ENCODE measurements at places on chromosomes 5 and 9.
A peak's percentile ranks its signal among the peaks of the same experiment; 100 is the strongest.

DNA sequence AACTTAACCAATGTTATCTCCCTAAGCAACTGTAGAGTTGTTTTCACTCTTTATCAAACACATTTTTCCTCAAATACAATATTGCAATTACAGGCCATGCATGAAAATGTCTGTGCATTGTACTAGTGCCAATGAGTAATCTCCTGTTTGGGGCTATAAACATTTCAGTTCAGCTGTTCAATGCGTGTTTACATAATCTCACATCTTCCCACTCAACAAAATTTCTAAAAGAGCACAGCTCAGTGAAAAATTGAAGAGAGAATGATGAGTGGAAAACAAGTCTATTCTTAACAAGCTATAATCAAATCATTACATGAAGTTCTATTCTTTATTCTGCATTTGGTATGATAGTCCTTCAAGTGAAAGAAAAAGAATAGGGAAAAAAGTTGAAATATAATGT is 780.5 kb upstream of the CDH9 start:
- H3K36me3 ChIP-seq = no peaks in the 10 kb centered on the region
- peak overlapping the region; percentile 5 for H3K27ac ChIP-seq
- DNase-seq = no peak
- no peak overlapping the region for H3K4me3 ChIP-seq
- no peaks in the 10 kb centered on the region for H3K27me3 ChIP-seq
- H3K4me1 ChIP-seq = peaks cover 40% of the 10 kb centered on the region

GRCh38 chr5:55570026-55570425 is 35.3 kb upstream of the PLPP1 start:
- no peaks in the 10 kb centered on the region for H3K27me3 ChIP-seq
- no peak overlapping the region for H3K4me3 ChIP-seq
- peaks cover 29% of the 10 kb centered on the region for H3K4me1 ChIP-seq
- peak overlapping the region; percentile 71 for H3K27ac ChIP-seq
- H3K36me3 ChIP-seq = no peaks in the 10 kb centered on the region

DNA sequence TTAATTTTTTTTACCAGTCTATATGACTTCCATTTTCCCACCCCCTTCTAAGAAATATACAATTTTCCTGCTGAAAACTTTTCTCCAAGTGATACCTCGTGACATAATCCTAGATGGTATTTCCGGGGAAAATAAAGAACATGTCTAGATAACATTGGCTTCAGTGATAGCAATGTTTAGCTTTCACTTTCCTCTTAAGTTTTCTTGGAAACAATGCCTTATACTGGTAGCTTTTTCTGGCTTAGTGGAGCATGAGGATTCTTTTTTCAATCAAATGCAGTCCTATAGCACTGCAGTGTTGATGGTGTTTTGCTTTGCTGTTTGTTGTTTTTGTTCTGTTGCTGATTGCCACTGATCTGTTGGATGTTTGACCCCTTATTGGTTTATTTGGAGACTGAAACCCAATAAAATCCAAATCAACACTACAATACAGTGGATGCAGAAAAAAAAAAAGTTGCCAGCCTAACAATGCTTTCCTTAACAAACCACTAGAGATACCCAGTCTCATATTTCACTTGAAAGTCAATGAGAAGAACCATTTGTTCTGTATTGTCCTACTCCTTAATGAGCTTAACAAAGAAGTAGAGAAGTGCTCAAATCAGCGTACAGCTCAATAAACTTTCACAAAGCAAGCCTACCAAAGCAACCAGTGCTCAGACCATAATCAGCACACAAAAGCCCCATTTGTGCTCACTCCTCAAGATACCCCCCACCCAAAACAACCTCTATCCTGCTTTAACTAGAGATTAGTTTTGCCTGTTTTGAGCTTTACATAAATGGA is 74.2 kb upstream of the GRAMD2B start:
- DNase-seq = no peak
- no peak overlapping the region for H3K27ac ChIP-seq
- H3K4me1 ChIP-seq = peaks cover 28% of the 10 kb centered on the region

GRCh38 chr5:153211076-153211475 is 279.4 kb upstream of the GRIA1 start:
- no peaks in the 10 kb centered on the region for H3K36me3 ChIP-seq
- no peaks in the 10 kb centered on the region for H3K27me3 ChIP-seq
- H3K27ac ChIP-seq = no peak overlapping the region
- H3K4me1 ChIP-seq = no peaks in the 10 kb centered on the region

DNA sequence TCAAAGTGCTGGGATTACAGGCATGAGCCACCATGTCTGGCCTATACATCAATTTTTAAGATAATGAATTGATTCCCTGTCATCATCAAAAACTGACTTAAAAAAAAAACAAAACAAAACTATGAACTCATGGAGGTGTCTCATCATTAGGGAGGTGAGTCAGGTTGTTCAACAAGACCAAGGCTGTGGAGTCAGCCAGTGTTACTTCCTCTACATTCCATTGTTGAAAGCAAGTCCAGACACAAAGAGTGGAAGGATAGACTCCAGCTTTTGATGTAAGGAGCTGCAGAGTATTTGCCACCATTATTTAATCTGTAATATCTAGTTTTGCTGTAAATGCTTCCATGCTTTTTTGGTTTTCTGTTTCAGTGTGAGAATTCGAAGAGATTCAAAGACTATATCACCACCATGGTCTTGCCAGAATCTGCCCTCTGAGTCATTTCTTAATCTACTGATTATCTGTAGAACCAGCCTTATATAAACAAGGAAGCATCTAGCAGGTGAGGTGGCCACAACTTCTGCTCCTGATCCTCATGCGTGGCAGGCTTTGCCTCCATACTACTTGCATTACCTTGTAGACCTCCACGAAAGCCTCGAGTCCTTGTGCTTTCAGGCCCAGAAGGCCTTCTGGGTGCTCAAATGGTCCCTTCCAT is 156.1 kb downstream of the FGF1 start:
- H3K27ac ChIP-seq = peak overlapping the region; percentile 64
- H3K4me3 ChIP-seq = no peak overlapping the region
- no peak for DNase-seq
- H3K36me3 ChIP-seq = peaks cover 6% of the 10 kb centered on the region

- peaks cover 5% of the 10 kb centered on the region for H3K4me1 ChIP-seq
- no peaks in the 10 kb centered on the region for H3K36me3 ChIP-seq
- no peak overlapping the region for H3K4me3 ChIP-seq
- H3K27ac ChIP-seq = no peak overlapping the region
These were observed 100.4 kb downstream of the SPOCK1 start for GRCh38 chr5:137398751-137399150.

GRCh38 chr5:165370794-165371193 is 1865.4 kb downstream of the MAT2B start:
- no peak overlapping the region for H3K4me3 ChIP-seq
- no peaks in the 10 kb centered on the region for H3K27me3 ChIP-seq
- peaks cover 18% of the 10 kb centered on the region for H3K4me1 ChIP-seq
- DNase-seq = no peak
- no peak overlapping the region for H3K27ac ChIP-seq

DNA sequence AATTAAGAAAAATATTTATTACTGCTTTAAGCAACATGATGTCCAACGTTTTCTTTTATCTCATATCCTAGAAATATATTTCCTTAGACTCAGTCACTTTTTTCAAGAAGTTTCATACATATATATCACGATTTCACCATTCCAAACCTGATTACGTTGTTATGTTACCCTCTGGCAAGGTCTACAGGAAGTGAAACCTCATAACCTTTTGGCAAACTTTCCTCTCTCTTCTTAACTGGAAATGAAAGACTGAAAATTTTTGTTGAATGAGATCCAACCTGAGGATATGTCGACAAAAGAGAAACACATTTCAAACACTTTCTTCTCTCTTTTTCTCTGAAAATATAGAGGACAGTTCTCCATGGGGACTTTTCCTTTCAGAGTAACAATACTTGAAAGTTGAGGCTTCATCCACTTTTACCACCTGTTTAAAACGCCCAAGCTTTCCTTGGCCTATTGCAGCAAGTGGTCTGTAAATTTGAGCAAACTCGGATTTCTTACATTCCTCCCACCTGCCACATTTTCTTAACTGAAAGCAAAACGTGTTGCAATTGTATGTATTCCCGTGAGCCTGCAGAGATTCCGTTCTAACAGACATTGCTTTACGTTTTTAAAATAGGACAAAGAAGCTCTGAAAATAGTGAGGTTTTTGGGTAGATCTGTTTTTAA is 298.1 kb downstream of the CETN3 start:
- peaks cover 6% of the 10 kb centered on the region for H3K4me1 ChIP-seq
- H3K36me3 ChIP-seq = no peaks in the 10 kb centered on the region
- no peak overlapping the region for H3K27ac ChIP-seq
- no peaks in the 10 kb centered on the region for H3K27me3 ChIP-seq
- H3K4me3 ChIP-seq = no peak overlapping the region

DNA sequence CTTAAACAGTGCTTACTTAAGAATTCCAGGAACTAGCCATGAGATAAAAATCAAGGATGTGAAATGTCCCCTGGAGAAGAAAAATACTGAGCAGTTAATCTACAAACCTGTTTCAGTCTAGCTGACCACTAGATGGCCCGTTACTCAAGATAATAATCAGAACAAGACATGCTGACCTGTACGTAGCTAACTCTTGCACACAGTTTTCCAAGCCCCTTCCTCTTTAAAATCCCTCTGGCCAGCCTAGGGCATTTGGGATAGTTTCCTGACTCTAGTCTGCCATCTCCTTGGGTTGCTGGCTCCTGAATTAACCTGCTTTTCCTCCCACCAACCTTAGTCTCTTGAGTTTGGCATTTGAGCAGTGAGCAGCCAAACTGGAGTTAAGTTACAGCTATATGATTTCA is 59.2 kb upstream of the TRAF1 start:
- H3K36me3 ChIP-seq = no peaks in the 10 kb centered on the region
- no peaks in the 10 kb centered on the region for H3K27me3 ChIP-seq
- H3K4me3 ChIP-seq = no peak overlapping the region
- no peak overlapping the region for H3K27ac ChIP-seq

GRCh38 chr5:151799407-151799806 is 27.7 kb downstream of the G3BP1 start:
- no peak for DNase-seq
- peaks cover 4% of the 10 kb centered on the region for H3K4me1 ChIP-seq
- no peaks in the 10 kb centered on the region for H3K27me3 ChIP-seq
- no peak overlapping the region for H3K4me3 ChIP-seq
- peaks cover 55% of the 10 kb centered on the region for H3K36me3 ChIP-seq

- no peak for DNase-seq
- H3K27ac ChIP-seq = no peak overlapping the region
These were observed 7.8 kb upstream of the DELE1 start for GRCh38 chr5:141915881-141916336.

- H3K27ac ChIP-seq = no peak overlapping the region
- H3K4me3 ChIP-seq = no peak overlapping the region
- DNase-seq = no peak
- H3K4me1 ChIP-seq = peaks cover 12% of the 10 kb centered on the region
These were observed 280.2 kb downstream of the CDH12 start for GRCh38 chr5:22572941-22573340.

GRCh38 chr5:102532123-102532522 is 33.3 kb upstream of the SLCO6A1 start:
- H3K4me3 ChIP-seq = no peak overlapping the region
- no peaks in the 10 kb centered on the region for H3K36me3 ChIP-seq
- H3K4me1 ChIP-seq = no peaks in the 10 kb centered on the region
- no peaks in the 10 kb centered on the region for H3K27me3 ChIP-seq
- no peak overlapping the region for H3K27ac ChIP-seq

GRCh38 chr5:100900796-100901781 is 2.0 kb downstream of the ST8SIA4 start:
- DNase-seq = no peak
- H3K27ac ChIP-seq = peak overlapping the region; percentile 13
- no peaks in the 10 kb centered on the region for H3K36me3 ChIP-seq
- H3K27me3 ChIP-seq = peaks cover 82% of the 10 kb centered on the region

- H3K4me3 ChIP-seq = no peak overlapping the region
- no peaks in the 10 kb centered on the region for H3K36me3 ChIP-seq
- no peak overlapping the region for H3K27ac ChIP-seq
These were observed 4.7 kb downstream of the PGGT1B start for GRCh38 chr5:115257981-115258380.

DNA sequence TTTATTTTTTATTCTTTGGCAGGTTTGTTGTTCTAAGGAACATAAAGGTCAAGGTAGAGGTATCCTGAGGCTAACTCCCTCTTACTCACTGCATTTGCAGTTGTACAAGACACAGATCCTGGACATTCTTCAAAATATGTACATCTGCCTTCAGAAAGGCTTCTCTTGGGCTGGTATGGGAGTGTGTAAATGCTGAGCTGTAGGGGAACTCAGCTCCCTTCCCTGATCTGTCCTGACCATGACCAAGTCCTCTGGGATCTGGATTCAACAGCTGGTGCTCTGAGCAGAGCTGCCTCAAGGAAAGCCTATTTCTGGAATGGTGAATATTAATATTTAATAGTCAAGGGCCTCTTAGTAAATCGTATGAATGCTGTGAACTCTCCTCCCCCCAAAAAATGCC is 117.4 kb downstream of the PRKACG start:
- H3K4me3 ChIP-seq = no peak overlapping the region
- DNase-seq = no peak
- no peak overlapping the region for H3K27ac ChIP-seq
- H3K27me3 ChIP-seq = no peaks in the 10 kb centered on the region

DNA sequence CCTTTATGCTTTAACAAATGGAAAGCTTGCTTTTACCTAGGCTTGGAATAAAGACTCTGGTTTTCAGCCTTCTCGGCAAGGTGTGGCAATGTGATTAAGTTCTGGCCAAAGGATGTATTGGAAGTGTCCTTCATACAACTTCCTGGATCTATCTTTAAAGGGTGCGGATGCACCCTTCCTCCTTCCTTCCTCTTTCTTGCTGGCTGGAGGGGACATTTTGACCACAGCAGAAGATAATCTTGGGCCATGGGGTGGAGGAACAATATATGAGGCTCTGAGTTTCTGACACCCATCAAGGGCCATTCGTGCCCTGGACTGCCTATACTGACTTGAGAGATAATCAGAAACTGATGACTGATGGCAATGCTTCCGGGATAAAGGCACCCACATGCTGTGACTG is 145.7 kb downstream of the ACER2 start:
- H3K36me3 ChIP-seq = no peaks in the 10 kb centered on the region
- no peak for DNase-seq
- H3K27ac ChIP-seq = no peak overlapping the region
- H3K4me3 ChIP-seq = no peak overlapping the region
- no peaks in the 10 kb centered on the region for H3K4me1 ChIP-seq

DNA sequence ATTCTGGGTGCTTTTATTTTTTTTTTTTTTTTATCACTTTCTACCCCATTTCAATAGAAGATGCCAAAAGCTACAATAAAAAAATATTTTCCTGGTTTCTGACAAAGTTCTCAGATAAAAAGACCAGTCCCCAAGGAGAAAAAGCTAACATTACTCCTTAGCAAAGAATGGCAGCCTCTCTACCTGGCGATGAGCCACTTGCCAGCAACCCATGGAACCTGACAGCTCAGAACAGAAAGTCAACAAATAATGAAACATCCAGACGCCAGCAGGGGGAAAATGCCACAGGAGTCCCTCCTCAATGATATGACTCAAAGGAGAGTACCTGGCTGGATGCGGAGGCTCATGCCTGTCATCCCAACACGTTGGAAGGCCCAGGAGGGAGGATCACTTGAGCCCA is 123.2 kb downstream of the MYO10 start:
- no peaks in the 10 kb centered on the region for H3K27me3 ChIP-seq
- peaks cover 13% of the 10 kb centered on the region for H3K36me3 ChIP-seq
- no peak overlapping the region for H3K4me3 ChIP-seq

Data from mesothelial cell of epicardium (in vitro differentiated cells).